ENCODE measurements at places on chromosomes 1 and 21.

DNA sequence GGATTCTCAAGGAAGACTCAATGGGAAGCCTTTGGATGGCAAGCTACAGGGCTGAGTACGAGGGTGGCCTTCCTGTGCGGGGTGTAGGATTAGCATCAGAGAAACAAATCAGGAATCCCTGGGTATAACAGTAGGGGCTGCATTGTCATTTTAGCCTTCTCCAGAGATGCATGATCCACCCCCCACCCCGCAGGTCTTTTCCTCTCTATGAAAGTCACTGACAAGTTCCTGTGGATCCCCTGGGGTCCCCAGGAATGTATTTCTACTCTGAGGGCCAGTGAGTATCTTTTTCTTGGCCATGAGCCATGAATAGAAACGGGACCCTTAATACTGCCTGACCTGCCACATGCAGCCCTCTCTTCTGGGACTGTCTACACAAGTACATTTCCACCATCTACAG is 473.0 kb upstream of the VAMP3 start:
- no peak for DNase-seq

- DNase-seq: peak; percentile 68
Measured at GRCh38 chr1:221667504-221667903, 74.4 kb downstream of the DUSP10 start.

DNA sequence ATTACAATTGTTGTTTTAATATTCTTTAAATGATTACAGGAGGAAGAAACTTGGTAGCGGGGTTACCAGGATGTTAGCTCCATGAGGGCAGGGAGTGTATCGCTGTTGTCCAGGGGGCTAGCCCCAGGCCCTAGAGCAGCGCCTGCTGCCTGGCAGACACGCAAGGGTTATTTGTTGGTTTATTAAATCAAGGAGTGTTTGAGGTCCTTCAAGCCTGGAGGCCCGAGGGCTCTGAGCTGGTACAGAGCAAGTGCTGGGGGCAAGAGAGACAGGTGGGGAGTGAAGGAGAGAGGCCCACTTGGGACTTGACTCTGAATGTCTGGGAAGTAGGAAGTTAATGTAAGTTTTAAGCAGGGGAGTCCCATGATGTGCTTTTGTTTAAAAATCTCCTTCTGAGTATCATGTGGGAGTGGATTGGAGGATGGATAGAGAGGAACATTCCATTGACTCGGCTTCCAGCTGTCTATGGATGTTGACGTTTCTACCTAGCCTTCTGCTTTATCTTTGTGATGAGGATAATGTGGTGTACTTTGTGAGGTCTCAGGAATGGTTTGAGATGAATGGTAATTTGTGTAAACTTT is 8.7 kb downstream of the ITSN1 start:
- no peak for DNase-seq

- peak; percentile 62 for DNase-seq
Measured at GRCh38 chr1:116693759-116694480, 26.4 kb upstream of the IGSF3 start.

DNA sequence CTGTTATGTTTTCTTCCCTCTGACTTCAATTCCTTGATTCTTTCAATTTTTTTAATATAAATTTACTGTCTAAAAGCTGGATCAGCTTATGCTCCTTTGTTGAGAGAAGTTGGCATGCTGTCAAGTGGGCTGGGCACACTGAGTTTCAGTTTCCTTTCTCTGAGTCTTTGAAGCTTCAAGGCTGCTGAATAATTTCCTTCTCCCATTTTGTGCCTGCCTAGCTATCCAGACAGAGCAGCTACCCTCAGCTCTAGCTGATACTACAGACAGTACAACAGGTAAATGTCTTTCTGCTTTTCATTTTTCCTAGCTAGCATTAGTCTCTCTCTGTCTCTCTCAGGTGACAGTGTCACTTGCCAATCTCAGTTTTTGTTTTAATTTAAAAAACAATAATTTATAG is at the start of gene IFI44:
Gene IFI44, plus strand, starts transcription at position 204 of the 400 bp plus-strand sequence. CDS start 365 bp downstream, outside the sequence.
- peak; percentile 69 for DNase-seq

DNA sequence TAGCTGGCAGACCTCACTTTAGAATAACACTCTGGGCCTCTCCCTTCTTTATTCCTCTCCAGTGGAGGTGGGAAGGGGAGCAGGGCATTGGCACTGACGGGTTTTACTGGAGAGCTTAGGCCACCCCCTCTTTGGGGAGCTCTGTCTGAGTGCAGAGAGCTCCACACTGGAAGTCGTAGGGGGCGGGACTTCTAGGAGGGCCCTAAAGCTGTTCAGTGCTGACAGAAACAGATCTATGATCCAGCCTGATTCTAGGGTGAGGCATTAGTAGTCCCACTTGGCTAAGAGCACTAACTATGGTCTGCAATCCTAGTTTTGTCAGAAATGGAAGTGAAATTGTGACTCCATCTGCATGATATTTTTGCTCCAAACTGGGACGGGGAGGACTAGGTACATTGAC is 138.7 kb downstream of the MIS18A start:
- no peak for DNase-seq

DNA sequence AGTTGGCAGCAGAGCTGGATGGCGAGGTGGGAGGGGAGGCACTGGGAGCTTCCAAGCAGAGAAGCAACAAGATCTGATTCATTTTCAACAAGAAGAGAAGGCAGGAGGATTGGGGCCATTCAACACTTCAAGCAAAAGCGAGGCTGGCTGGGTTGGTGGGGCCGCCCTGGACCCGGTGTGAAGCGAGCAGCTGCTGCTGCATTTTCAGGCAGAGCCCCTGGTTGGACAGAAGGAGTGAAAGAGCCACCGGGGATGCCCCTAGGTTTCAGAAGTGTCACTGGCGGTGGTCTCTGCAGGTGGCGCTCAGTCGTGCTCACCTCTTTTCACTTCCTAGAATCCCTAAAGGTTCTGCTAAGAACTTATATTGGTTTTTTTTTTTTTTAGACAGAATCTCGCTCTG is 18.0 kb downstream of the SLC2A7 start:
- no peak for DNase-seq

- DNase-seq: no peak
Measured at GRCh38 chr1:53449693-53450092, 9.5 kb upstream of the DMRTB1 start.

DNA sequence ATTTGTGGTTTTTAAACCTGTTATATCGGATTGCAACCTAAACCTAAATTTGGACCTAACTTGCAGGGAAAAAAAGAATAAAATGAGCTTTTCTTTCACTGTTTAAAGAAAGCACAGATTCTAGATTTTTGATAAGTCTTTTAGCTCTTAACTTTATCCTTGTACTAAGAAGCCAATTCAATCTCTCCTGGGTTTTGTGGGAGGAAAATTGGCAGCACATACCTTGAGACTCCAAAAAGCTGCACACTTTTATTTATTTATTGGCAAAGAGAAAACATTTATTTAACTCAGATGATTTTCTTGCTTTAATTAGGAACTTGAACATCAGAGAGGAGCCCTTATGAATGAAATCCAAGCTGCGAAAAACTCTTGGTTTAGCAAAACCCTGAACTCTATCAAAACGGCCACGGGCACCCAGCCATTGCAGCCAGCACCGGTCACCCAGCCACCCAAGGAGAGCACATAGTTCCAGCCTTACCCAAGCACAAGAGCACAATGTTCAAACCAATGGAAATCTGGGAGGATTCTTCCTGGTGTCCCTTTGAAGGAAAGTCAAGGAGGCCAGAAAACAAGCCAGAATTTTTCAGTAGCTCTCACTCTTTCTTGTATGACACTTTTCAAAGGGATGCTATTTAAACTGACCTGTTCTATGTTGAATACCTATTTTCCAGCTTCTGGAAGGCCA is 10.1 kb upstream of the CACYBP start:
- DNase-seq: no peak

- DNase-seq: no peak
Measured at GRCh38 chr1:193524021-193524420, 337.6 kb upstream of the B3GALT2 start.

GRCh38 chr1:73106931-73107330 is 824.6 kb upstream of the NEGR1 start:
- DNase-seq: no peak

DNA sequence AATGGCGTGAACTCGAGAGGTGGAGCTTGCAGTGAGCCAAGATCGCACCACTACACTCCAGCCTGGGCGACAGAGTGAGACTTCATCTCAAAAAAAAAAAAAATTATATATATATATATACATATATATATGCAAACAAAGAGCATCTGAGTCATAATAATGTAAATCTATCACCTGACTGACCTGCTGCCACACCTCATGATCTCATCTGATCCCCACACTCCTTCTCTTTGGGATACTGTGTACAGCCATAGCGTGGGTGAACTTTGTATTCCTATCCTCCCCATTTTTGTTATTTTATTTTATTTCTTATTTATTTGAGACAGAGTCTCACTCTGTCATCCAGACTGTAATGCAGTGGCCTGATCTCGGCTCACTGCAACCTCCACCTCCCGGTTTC is 2.6 kb upstream of the HDAC1 start:
- DNase-seq: no peak

- DNase-seq: no peak
Measured at GRCh38 chr1:154492115-154492514, 9.9 kb upstream of the TDRD10 start.

DNA sequence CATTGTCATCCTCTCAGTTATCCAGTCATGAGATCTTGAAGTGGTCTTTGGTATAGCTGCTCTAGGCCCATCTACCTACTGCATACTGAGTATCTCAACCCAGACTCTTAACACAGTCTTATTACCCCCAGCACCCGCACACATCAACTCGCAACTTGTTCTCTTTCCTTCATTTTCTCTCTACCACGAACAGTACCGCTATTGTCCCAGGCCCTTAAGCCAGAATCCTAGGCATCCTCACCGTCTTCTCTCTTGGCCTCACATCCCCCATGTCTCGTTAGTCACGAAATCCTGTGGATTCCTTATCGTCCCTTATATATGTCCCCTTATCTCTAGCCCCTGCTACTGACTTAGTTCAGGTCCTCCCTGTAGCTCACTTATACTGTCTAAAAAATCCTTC is 126.4 kb downstream of the TMEM53 start:
- no peak for DNase-seq

GRCh38 chr21:45386728-45387371 is 18.1 kb upstream of the COL18A1 start:
- peak; percentile 85 for DNase-seq

GRCh38 chr1:230301322-230301721 is 124.8 kb downstream of the PGBD5 start:
- DNase-seq: no peak

DNA sequence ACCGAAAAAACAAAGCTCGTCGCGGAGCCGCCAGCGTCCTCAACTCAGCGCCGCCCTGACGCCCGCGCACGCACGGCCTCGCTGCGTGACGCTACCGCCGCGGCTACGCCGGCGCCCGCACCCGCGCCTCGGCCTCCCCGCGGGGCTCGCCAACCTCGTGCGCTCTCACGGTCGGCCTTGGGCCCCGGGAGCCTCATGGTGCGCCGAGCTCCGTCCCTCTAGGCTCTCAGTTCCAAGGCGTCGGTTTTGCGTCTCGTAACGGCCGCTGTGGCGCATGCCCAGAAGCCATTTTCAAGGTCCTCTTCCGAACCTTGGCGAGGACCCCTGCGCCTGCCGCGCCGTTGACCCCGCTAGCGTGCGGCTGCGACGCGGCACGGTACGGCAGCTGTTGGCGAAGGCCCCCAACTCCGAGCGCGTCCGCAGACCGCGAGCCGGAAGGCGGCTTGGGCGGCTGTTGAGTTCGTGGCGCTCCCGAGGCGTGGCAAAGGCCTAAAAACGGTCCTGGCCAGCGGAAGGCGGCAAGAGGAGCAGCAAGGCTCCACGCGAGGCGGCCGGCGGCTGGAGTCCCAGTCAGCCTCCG is at the start of gene HENMT1:
Gene HENMT1, minus strand, starts transcription at position 64 of the 580 bp plus-strand sequence. CDS start 1,209 bp downstream, outside the sequence.
- DNase-seq: peak; percentile 70

GRCh38 chr1:156337052-156337887 is 822 bp downstream of the CCT3 start:
- DNase-seq: no peak

- DNase-seq: no peak
Measured at GRCh38 chr1:100037656-100037926, 67.8 kb downstream of the SLC35A3 start.

DNA sequence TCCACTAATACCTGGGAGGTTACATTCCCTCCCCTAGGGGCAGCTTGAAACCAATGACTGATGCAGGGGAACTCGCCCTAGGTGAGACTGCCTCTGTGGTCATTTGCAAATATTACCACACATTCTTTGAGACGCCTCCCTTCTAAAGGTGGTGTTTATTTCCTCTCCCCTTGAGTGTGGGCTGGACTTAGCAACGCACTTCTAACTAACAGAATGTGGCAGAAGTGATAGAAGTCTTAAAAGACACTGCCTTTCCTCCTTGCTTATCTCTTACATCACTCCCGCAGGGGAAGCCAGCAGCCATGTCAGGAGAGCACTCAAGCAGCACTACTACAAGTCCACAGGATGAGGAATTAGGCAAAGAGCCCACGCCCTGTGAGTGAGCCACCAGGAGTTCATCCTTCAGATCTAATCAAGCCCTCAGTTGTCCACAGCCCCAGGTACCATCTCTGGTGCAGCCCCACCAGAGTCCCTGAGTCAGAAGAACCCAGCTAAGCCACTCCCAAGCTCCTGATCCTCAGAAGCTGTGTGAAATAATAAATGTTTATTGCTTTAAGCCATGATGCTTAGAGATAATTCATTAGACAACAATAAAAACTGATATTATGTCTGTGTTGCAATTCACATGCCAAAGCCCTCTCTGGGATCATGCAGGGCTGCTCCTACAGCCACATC is 14.8 kb upstream of the MATN1 start:
- DNase-seq: no peak

DNA sequence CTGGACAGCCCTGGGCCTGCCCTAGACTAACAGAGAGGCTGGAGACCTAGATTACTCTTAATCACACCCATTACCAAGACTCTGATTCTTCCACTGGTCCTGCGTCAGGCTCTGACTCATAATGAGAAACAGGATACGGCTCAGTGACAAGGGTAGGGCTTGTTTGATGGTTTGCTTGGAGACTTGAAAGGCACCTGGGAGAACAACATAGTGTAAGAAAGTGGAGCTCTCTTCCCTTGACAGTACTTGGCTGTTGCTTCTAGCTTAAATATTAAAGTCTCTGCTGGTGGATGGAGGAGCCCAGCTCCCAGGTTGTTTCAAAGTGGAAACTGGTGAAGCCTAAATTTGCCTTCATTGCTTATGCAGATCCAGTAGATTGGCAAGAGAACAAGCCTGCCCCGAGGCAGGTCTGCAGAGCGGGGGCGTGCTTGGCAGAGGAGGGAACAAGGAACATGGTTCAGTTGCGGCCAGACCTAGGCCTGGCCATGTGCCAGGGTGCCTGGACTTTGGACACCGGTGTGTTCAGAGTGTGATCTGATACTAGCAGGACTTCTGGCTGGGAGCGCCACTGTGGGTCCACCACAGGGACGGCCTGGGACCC is 480.6 kb downstream of the CAMTA1 start:
- DNase-seq: peak; percentile 93

GRCh38 chr1:179083533-179083932 is 1.7 kb downstream of the TOR3A start:
- no peak for DNase-seq

GRCh38 chr1:202112859-202113689 is 9.6 kb upstream of the GPR37L1 start:
- peak; percentile 16 for DNase-seq

GRCh38 chr1:27773826-27774445 is 917 bp downstream of the STX12 start:
- DNase-seq: peak; percentile 43

Measured in astrocyte (in vitro differentiated cells and primary cell).